ENCODE measurements at places on chromosomes 4 and X. TPM values are rescaled to one million over a fixed set of nuclear protein-coding genes. Genes with fewer than 3 reads are reported as not detected.

GRCh38 chr4:87060957-87061356, 126.1 kb downstream of the AFF1 start:
- no peaks in the 10 kb centered on the region for H3K27me3 ChIP-seq
- peaks cover 28% of the 10 kb centered on the region for H3K4me1 ChIP-seq
- DNase-seq, result no peak

FOXP3 gene
- total RNA-seq, result 0.13 TPM

FAM114A1 gene
- total RNA-seq, result 139 TPM

DNA sequence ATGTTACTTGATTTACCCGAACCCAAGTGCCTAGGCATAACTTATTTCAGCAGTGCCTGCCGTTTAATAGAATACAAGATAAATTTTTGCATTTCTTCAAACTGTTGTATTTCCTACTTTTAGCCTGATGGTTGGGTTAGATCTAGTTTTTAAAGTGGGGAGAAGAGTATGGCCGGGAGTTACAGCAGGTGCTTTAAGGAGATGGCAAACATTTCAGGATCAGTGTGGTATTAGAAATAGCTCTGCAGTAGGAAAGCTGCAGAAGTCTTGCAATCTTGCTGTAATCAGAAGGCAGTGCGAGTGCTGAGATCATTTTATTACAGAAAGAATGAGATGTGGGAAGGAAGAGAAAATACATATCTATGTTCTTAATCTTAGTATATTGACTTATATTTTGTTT, 977.8 kb upstream of the TENM3 start:
- DNase-seq, result no peak
- H3K27me3 ChIP-seq, result peaks cover 28% of the 10 kb centered on the region
- no peaks in the 10 kb centered on the region for H3K36me3 ChIP-seq
- H3K4me3 ChIP-seq, result no peak overlapping the region
- H3K4me1 ChIP-seq, result no peaks in the 10 kb centered on the region
- H3K27ac ChIP-seq, result no peak overlapping the region

- peaks cover 2% of the 10 kb centered on the region for H3K4me1 ChIP-seq
- no peaks in the 10 kb centered on the region for H3K36me3 ChIP-seq
- H3K4me3 ChIP-seq, result no peak overlapping the region
- no peak overlapping the region for H3K27ac ChIP-seq
Measured at GRCh38 chrX:1202251-1202650, 10.2 kb downstream of the CRLF2 start.

GRCh38 chrX:76148041-76148665, 24.7 kb upstream of the PBDC1 start:
- peaks cover 21% of the 10 kb centered on the region for H3K4me1 ChIP-seq
- peak overlapping the region; percentile 94 for H3K27ac ChIP-seq
- no peak for DNase-seq
- no peaks in the 10 kb centered on the region for H3K27me3 ChIP-seq
- H3K4me3 ChIP-seq, result peak overlapping the region; percentile 72

DNA sequence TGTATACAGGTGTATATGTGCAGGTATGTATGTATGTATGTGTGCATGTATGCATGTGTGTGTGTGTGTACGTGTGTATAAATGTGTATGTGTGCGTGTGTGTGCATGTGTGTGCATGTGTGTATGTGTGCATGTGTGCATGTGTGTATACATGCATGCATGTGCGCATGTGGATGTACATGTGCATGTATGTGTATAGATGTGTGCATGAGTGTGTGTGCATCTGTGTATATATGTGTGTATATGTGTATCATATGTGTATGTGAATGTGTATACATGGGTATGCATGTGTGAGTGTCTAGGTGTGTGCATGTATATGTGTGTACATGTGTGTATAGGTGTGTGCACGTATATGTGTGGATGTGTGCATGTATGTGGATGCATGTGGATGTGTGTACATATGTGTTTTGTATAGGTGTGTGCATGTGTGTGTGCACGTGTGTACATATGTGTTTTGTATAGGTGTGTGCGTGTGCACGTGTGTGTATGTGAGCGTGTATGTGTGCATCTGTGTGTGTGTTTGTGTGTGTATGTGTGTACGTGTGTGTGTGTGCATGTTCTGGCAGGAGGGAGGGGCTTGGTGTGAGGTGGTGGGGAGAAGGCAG, 6.0 kb downstream of the BGN start:
- H3K4me1 ChIP-seq, result peaks cover 31% of the 10 kb centered on the region
- no peak overlapping the region for H3K27ac ChIP-seq
- no peak for DNase-seq
- no peak overlapping the region for H3K4me3 ChIP-seq

PF4V1 gene
- 0.78 TPM for total RNA-seq

- H3K4me1 ChIP-seq, result no peaks in the 10 kb centered on the region
- no peaks in the 10 kb centered on the region for H3K36me3 ChIP-seq
- DNase-seq, result peak; percentile 67
- no peaks in the 10 kb centered on the region for H3K27me3 ChIP-seq
- H3K4me3 ChIP-seq, result no peak overlapping the region
Measured at GRCh38 chrX:151754047-151754429, 19.5 kb downstream of the CNGA2 start.

DNA sequence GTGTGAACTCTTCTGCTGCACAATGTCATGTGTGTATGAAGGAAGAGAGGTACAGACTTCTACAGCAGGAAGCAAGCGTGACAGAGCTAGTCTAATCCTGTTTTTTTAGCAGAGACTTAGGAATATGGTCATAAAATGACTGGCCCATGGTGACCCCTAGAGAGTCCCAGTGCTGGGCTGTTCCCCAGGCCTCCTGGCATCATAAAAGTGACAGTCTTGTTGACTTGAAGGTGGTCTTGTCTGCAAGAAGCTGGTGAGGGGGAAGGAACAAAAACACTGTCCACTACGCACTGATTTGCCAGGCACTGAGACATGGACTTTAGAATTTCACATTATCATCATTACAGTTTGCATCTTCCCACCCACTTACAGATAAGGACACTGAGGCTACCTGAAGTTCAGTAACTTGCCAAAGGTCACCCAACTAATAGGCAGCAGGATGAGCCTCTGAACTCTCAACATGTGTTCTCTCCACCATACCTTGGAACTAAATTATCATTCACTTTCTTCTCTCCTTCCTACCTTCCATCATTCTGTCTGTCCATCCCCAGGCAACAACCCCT, 63.0 kb downstream of the HADH start:
- H3K36me3 ChIP-seq, result no peaks in the 10 kb centered on the region

GRCh38 chr4:8176547-8177399, 18.2 kb upstream of the ABLIM2 start:
- H3K4me1 ChIP-seq, result peaks cover 13% of the 10 kb centered on the region
- H3K4me3 ChIP-seq, result no peak overlapping the region
- no peaks in the 10 kb centered on the region for H3K36me3 ChIP-seq
- no peak for DNase-seq
- H3K27me3 ChIP-seq, result peaks cover 4% of the 10 kb centered on the region

DNA sequence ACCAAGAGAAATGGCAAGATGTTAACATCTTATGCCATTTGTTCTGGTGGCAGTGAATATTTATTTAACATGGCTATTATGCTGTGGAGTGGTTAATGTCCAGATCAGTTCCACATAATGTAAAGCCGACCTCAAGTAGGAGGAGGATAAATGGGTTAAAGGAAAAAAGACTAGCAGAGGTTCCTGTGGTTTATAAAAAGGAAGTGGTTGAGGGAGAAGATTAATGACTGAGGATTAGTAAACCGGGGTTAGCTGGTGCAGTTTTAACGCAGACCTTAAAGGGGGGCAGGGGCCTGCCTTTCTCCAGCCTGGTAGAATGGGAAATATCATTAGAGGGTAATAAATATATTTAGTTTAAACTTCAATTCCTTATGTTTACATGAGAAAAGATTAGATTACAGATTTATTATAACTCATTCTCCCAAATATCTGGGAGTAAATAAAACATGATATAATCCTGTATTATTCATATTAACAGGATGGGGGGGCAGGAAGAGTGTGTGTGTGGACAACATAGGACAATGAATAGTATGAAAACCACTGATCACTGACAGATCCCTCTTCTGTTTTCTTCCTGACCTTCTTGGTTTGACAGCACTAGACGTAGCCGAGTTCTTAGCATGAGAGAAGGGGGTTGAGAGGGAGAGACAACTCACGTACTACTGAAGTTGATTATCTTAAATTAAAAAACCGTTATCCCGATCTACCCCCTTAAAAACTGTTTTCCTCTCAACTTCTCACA, 124.1 kb upstream of the LIMCH1 start:
- no peaks in the 10 kb centered on the region for H3K36me3 ChIP-seq
- DNase-seq, result no peak
- H3K4me1 ChIP-seq, result no peaks in the 10 kb centered on the region
- no peak overlapping the region for H3K4me3 ChIP-seq
- H3K27me3 ChIP-seq, result no peaks in the 10 kb centered on the region

GRCh38 chr4:79065262-79065661, 126.0 kb upstream of the PAQR3 start:
- H3K36me3 ChIP-seq, result no peaks in the 10 kb centered on the region
- no peak for DNase-seq
- peaks cover 25% of the 10 kb centered on the region for H3K27me3 ChIP-seq
- H3K4me3 ChIP-seq, result no peak overlapping the region
- no peak overlapping the region for H3K27ac ChIP-seq

DNA sequence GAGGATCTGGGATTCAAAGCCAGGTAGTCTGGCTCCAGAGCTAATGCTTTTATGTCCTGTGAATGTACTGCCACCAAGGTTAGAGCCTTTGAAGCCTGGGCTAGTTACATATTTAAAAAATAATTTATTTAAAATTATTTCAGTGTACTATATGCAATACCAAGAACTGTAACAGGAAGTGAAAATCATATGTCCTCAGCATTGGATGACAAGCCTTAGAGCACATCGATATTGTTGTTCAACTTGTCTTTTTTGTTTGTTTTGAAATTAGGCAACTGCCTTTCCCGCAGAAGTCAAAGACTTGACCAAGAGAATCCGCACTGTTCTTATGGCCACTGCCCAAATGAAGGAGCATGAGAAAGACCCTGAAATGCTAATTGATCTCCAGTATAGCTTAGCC, 73.1 kb upstream of the IL13RA1 start:
- peaks cover 3% of the 10 kb centered on the region for H3K36me3 ChIP-seq
- no peak overlapping the region for H3K27ac ChIP-seq
- DNase-seq, result no peak
- no peaks in the 10 kb centered on the region for H3K27me3 ChIP-seq
- H3K4me3 ChIP-seq, result no peak overlapping the region
- H3K4me1 ChIP-seq, result peaks cover 24% of the 10 kb centered on the region

RASSF6 gene
- total RNA-seq, result not detected

DNA sequence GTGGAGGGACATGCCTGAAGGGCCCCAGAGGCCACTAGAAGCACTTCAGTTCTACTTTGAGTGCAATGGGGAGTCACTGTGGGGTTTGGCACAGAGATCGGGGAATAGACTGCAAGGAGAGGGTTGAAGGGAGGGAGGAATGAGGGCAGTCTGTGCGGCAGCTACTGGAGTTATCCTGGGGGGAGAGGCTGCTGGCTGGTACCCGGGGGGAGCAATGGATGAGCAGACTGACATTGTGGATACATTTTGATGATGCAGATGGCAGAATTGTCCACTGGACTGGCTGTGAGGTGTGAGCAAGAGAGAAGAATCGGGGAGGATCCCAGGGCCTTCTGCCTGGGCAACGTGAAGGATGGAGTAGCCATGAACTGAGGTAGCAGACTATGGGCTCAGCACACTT, 2.8 kb upstream of the MAMLD1 start:
- no peaks in the 10 kb centered on the region for H3K36me3 ChIP-seq
- H3K4me1 ChIP-seq, result peaks cover 11% of the 10 kb centered on the region
- no peaks in the 10 kb centered on the region for H3K27me3 ChIP-seq
- no peak overlapping the region for H3K4me3 ChIP-seq
- no peak overlapping the region for H3K27ac ChIP-seq

GRCh38 chrX:17412692-17413091, 37.7 kb downstream of the NHS start:
- H3K4me3 ChIP-seq, result no peak overlapping the region
- no peak overlapping the region for H3K27ac ChIP-seq
- H3K36me3 ChIP-seq, result no peaks in the 10 kb centered on the region
- peaks cover 3% of the 10 kb centered on the region for H3K4me1 ChIP-seq

DNA sequence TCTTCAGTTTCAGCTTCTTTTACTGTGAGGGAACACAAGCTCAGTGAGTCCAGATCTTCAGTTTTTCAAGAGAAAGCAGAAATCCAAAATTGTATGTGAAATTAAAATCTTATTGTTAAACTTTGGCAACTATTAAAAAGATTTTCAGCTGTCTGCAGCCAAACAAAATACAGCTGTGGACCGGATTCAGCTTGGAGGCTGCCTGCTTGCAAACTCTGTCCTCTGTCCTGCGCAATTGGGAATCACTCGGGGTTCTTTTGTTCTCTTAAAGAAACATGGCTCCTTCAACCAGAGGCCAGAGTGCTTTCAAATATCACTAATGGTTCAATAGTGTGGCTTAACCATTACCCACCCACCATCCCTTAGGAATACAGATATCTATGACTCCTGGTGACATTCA, 201.2 kb downstream of the CHIC2 start:
- peaks cover 12% of the 10 kb centered on the region for H3K36me3 ChIP-seq
- H3K27ac ChIP-seq, result peak overlapping the region; percentile 91
- DNase-seq, result no peak
- peak overlapping the region; percentile 7 for H3K4me3 ChIP-seq
- no peaks in the 10 kb centered on the region for H3K27me3 ChIP-seq

GRCh38 chr4:5774416-5775036, 63.5 kb downstream of the EVC start:
- H3K27ac ChIP-seq, result no peak overlapping the region
- no peak overlapping the region for H3K4me3 ChIP-seq
- peaks cover 40% of the 10 kb centered on the region for H3K36me3 ChIP-seq
- peak; percentile 30 for DNase-seq
- peaks cover 5% of the 10 kb centered on the region for H3K4me1 ChIP-seq
- H3K27me3 ChIP-seq, result no peaks in the 10 kb centered on the region

TRIM75 gene
- total RNA-seq, result not detected

GRCh38 chr4:157280673-157281072, 60.1 kb downstream of the GRIA2 start:
- H3K27ac ChIP-seq, result no peak overlapping the region
- no peak for DNase-seq
- no peaks in the 10 kb centered on the region for H3K36me3 ChIP-seq

BRS3 gene
- total RNA-seq, result not detected

DNA sequence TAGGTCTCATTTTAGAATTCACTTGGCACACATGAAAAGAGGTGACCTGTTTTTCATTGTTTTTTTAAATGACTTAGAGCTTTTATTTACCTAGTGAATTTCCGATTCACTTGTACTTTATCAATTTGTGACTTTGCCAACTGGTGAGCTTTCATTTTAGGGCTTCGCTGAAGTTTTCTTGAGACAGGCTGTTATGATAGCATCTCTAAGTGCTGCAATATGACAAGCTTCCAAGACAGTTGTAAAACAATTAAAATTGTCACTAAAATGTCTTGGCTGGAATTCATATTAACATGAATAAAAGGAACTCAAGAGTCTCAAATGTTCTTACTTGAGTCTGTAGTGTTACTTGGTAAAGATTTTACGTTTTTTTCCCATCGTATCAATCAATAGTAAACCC, 831.7 kb upstream of the GRID2 start:
- no peak overlapping the region for H3K27ac ChIP-seq
- H3K36me3 ChIP-seq, result no peaks in the 10 kb centered on the region
- DNase-seq, result no peak

SLITRK2 gene
- total RNA-seq, result not detected

GRCh38 chrX:134990801-134991481, at the start of gene SMIM10:
TSS of gene SMIM10 (plus strand) at chrX:134990991. CDS start at chrX:134991096, 105 bp downstream.
- DNase-seq, result peak; percentile 89
- peaks cover 22% of the 10 kb centered on the region for H3K4me1 ChIP-seq
- H3K27me3 ChIP-seq, result no peaks in the 10 kb centered on the region
- peak within 1 kb of the TSS; percentile 78 for H3K27ac ChIP-seq
- H3K4me3 ChIP-seq, result peak within 1 kb of the TSS; percentile 72

GRCh38 chr4:88035292-88035691, 27.9 kb downstream of the PKD2 start:
- H3K27me3 ChIP-seq, result no peaks in the 10 kb centered on the region
- H3K27ac ChIP-seq, result no peak overlapping the region
- H3K4me3 ChIP-seq, result no peak overlapping the region
- peaks cover 38% of the 10 kb centered on the region for H3K36me3 ChIP-seq
- no peaks in the 10 kb centered on the region for H3K4me1 ChIP-seq

SMIM9 gene
- not detected for total RNA-seq
